ENCODE measurements at places on chromosomes 16 and 17.

GRCh38 chr17:40346765-40347158, 17.8 kb downstream of the GJD3 start:
- no peak for DNase-seq

- DNase-seq: no peak
Measured at GRCh38 chr16:83769397-83770008, 38.3 kb upstream of the HSBP1 start.

DNA sequence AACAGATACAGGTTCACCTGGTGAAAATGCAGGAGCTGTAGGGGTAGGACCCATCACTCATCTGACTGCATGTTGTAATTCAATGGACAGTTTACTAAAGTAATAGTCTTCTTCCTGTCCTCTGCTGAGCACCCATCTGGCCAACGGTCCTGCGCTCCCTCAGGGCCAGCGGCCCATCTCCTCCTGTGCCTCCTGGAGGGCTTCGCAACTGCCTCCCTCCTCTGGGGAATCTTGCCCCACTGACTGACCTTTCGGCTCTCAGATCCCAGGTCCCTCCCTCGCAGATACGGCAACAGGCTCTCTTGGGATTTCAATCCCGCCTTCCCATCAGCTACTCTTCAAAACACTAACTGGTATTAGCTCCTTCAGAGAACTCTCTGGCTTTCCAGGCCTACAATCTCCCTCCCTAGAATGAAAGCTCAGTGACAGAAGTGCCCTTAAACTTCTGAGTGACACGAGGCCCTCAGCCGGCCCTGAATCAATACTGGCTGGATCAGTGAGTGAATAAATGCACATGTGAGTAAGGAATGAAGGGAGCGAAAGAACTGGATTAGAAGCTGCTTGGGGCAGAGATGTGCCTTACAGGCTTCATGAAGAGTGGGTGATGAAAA, 1.3 kb downstream of the PEMT start:
- DNase-seq: no peak

GRCh38 chr16:9297437-9298113, 206.1 kb downstream of the HAPSTR1 start:
- peak; percentile 67 for DNase-seq

DNA sequence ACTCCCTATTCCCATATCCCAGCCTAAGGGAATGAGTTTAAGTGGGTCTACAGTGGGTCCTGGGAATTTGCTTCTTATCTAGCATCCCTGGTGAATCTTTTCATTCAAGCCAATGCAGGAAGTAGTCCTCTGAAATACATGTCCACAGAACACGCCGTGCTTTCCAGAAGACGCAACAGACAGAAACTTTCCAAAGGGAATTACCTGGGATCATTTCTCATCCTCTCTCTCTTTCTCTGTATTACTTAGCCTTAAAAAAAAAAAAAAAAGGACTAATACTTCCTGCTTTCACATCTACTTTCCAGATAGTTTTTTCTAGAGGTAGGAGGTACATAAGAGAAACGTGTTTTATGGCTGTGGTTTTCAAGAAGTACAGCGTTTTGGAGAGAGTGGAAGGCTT, 499.0 kb downstream of the MAF start:
- no peak for DNase-seq

DNA sequence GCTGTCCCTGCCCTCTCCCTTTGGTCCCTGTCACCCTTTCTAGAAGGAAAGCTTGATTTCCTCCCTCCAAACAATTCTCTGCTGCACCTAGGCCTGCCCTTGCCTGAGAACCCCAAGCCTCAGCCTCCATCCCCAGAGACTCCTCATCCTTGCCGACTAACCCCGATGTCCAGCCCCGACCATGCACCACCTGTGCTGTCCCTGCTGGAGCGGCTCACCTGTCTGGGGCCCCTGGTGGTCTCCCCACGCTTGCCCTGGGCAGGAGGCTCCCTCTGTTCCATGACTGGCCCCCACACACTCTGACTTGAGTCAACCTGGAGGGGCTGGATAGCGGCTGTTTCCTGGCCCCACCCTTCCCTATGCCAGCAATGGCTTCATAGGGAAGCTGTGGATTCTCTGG, 12.0 kb upstream of the SRRM2 start:
- no peak for DNase-seq

GRCh38 chr16:73565263-73565662, 517.3 kb upstream of the ZFHX3 start:
- no peak for DNase-seq

GRCh38 chr17:39826334-39826733, 37.8 kb downstream of the IKZF3 start:
- DNase-seq: no peak

All from islet precursor cell (in vitro differentiated cells).